ENCODE measurements at places on chromosomes 6 and 20. TPM values are rescaled to one million over a fixed set of nuclear protein-coding genes. Genes with fewer than 3 reads are reported as not detected.

CCM2L gene
- total RNA-seq, result not detected

DACT2 gene
- not detected for total RNA-seq

NNAT gene
- total RNA-seq, result 2.8 TPM

GRCh38 chr6:53059648-53060589 is 5.3 kb upstream of the FBXO9 start:
- DNase-seq, result no peak

- DNase-seq, result no peak
Observed at GRCh38 chr20:19025430-19026120, 186.9 kb upstream of the SLC24A3 start.

DNA sequence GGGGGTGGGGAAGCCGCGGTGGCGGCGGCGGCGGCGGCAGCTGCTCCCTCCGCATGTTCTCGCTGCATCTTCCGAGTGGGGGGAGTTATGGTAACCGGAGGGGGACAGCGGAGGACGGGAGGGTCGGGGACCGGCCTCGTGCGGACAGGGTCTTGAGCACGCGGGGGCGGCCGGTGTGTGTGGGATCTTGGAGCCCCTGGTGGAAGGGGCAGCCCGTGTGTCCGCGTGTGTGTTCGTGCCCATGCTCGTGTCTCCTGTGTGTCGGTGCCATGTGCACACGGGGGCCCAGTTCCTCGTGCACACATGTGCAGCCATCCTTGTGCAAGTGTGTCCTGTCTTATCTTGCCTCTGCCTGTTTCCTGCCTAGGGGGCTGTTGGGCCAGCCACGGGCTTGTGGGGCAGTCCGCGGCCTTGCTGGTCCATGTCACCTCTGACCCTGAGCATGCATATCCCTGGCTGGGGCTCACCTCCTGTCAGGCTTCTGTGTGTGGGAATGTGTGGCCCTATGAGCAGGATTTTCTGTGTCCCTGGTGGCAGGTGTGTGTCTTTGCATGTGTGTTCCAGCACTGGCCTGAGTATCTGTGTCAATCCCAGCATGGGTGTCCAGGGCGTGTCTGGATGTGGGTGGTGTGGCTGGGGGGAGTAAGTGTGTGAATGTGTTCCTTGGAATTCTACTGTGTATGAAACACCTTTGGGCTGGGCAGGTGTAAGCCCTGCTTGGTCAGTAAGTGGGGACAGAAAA is 8.5 kb downstream of the SYNGAP1 start:
- DNase-seq, result no peak

GRCh38 chr6:111011360-111012142 is 29.7 kb downstream of the RPF2 start:
- peak; percentile 55 for DNase-seq

DNA sequence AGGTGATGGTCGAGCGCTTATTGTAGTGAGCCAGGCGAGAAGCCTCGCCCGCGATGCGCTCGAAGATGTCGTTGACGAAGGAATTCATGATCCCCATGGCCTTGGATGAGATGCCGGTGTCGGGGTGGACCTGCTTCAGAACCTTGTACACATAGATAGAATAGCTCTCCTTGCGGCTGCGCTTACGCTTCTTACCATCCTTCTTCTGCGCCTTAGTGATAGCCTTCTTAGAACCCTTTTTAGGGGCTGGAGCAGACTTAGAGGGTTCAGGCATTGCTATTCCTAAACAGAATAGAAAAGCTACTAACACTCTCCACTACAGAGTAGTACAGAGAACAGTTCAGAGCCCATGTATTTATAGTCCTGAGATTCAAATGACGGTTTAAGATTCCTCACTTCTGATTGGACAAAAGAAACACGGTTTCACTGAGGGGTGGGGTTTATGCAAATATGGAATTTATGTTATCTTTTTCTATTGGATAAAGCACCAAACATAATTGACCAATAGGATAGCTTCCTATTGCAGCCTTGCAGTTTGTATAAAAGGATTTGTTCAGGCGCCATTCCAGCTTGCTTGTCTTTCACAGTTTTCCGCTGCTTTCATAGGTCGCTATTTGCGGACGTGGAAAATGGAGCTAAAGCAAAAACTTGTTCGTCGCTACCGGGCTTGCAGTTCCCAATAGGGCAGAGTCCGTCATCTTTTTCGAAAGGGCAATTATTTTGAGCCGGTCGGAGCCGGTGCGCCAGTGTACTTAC is 43.7 kb upstream of the HFE start:
- peak; percentile 99 for DNase-seq

GRCh38 chr6:129860908-129861665 is at the start of gene TMEM244:
Gene TMEM244, minus strand, starts transcription at chr6:129861315. Its CDS starts 127 bp downstream, at chr6:129861188.
- DNase-seq, result peak; percentile 70

- no peak for DNase-seq
Observed at GRCh38 chr6:162921062-162921461, 193.3 kb downstream of the PACRG start.

GRCh38 chr6:1475174-1475573 is 85.8 kb downstream of the FOXF2 start:
- no peak for DNase-seq

DNA sequence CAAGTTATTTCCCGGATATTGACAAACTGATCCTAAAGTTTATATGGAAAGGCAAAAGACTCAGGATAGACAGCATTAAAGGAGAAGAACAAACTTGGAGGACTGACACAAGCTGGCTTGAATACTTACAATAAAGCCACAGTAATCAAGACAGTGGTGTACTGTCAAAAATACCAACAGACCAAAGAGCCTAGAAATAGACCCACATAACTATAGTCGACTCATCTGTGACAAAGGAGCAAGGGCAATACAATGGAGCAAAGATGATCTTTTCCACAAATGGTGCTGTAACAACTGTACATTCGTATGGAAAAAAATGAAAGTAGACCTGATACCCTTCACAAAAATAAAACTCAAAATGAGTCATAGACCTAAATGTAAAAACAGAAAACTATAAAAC is 46.0 kb downstream of the ABHD12 start:
- peak; percentile 18 for DNase-seq

- DNase-seq, result no peak
Observed at GRCh38 chr6:24777227-24777626, 2.5 kb downstream of the GMNN start.

DNA sequence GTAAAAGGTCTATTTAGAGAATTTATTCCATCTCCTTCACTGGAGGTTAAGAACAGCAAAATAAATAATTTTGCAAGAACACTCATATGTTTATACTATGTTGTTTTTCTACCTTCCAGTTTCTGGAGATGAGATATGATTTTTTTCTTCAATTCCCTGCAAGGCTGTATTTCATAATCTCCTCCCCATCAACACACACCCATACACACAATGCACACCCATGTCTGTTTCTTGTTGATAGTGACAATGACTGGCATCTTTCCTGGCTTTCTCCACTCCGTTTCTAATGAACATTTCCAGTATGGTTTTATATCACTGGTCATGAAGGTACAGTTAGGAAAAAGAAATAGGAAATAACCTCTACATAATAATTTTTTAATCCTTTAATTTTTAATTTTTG is 202.1 kb downstream of the ARHGAP18 start:
- no peak for DNase-seq
